Myocyte (in vitro differentiated cells): ENCODE measurements at places on chromosomes 7 and 10. TPM values are rescaled to one million over a fixed set of nuclear protein-coding genes. Genes with fewer than 3 reads are reported as not detected.
A peak's percentile ranks its signal among the peaks of the same experiment; 100 is the strongest.

DNA sequence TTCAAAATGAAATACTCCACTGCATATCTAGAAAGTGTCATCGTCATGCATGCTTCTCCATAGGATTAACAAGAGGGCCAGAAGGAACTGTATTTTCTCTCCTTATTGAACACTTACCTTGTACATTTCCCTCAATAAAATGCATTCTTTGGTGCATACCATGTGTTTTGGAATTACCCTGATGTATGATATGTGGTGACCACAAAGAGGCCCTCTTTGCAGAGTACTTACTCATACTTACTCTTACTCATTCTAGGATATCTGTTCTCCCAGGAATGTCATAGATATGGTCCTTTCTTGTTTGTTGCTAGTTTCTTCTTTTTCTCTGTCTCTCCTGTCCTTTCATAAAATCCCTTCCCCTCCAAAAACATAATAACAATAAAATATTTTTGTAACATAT, 1087.1 kb upstream of the POT1 start:
- DNase-seq = no peak

- no peak for DNase-seq
These were observed 187.4 kb downstream of the MGMT start for GRCh38 chr10:129654461-129654860.

- no peak for DNase-seq
These were observed 285.5 kb upstream of the ZWINT start for GRCh38 chr10:56646329-56647111.

- no peak for DNase-seq
These were observed 149.3 kb downstream of the TCERG1L start for GRCh38 chr10:131162211-131162610.

DNA sequence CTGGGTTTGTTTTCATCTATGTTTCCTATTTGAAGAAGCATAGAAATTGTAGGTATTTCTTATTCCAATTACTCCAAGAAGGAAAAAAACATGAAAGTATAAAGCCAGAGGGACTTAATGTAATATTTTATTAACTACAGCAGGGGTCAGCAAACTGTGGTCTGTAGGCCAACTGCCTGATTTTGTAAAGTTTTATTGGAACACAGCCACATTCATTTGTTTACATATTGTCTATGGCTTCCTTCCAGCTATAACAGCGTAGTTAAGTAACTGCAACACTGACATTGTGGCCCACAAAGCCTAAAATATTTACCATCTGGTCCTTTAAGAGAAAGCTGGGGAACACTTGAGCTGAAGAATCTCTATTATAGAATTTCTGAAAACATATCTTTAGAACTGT, 306.2 kb downstream of the BICC1 start:
- peak; percentile 27 for DNase-seq

DNA sequence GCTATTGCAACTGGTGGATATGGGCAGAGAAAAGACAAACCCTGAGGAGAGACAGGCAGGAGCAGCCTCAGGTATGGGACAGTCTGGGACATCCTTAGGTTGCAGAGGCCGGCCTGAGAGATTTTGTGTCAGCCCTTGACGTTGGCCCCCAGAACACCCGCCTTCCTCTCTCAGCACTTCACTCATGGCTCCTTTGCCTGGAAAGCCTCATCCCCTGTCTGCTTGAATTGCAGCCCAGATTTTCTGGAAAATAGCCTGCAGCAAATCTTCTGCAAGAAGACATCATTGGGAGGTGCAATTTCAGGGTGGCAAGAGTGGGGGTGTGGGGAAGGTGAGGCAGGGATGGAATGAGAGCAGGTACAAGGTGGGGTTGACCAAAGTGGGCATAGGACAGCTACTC, 2.2 kb upstream of the FRMD4A start:
- DNase-seq = no peak

ANXA8L1 gene
- total RNA-seq = not detected in 2 replicates
